Right ventricle myocardium inferior (tissue), 1 donor: ENCODE measurements at places on chromosomes 7 and 10.
A peak's percentile ranks its signal among the peaks of the same experiment; 100 is the strongest.

DNA sequence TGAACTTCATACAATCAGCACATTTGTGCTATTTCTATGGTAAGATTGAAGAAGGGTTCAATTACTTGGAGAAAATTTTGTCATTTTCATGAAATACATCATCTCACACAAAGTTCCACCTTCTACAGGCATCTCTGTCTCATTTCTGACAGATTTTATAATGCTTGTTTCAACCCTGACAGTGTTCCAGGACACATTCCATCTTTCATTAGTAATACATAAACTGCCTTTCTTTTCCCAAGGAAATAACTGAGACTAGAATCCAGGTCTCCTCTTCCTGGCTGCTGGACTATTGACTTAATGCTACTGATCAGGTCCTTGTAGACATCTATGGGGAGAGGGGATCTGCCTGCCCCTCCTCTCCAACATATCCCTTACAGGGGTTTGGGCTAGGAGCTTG is 70.1 kb upstream of the PLPP4 start:
- no peak for DNase-seq

- no peak for DNase-seq
These were observed 116.8 kb downstream of the AUTS2 start for GRCh38 chr7:69714886-69715576.

- DNase-seq = no peak
These were observed 9.5 kb upstream of the ASB4 start for GRCh38 chr7:95476072-95476847.

DNA sequence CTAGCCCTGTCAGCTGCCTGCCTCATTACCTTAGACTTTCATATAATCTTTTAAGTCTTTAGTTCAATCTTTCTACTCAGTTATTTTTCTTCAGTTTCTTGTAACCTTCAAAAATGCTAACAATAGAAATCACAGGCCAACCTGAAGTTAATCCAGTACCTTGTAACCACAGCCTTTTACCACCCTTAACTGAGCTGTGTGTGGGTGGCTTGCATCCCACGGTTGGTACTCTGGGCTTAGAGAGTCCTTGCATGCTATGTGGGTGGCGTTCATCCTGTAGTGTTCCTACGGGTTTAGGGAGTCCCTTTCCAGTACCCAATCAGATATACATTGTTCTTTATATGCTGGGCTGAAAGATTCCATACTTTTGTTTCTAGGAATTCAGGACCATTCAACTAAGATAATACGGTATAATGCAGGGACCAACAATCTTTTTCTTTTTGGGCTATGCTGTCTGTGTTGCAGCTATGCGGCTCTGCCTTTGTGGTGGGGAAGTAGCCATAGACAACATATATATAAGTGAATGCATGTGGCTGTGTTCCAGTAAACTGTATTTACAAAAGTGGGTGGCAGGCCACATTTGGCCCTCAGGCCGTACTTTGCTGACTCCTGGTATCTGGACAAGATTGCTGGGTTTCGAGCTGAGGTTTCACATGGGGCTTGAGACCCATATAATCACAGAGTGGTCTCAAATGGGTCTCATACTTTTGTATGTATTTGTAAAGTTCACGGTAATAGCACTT is 280.8 kb upstream of the LRGUK start:
- DNase-seq = no peak

- DNase-seq = no peak
These were observed 69.0 kb downstream of the ANK3 start for GRCh38 chr10:60320666-60321065.

GRCh38 chr7:34946486-34946885 is 90.8 kb downstream of the DPY19L1 start:
- no peak for DNase-seq

GRCh38 chr7:84677117-84677732 is 482.6 kb upstream of the SEMA3A start:
- DNase-seq = no peak

- DNase-seq = peak; percentile 75
These were observed 153.0 kb downstream of the GRK5 start for GRCh38 chr10:119360181-119360921.

- no peak for DNase-seq
These were observed 17.9 kb upstream of the TIAL1 start for GRCh38 chr10:119614686-119615085.

DNA sequence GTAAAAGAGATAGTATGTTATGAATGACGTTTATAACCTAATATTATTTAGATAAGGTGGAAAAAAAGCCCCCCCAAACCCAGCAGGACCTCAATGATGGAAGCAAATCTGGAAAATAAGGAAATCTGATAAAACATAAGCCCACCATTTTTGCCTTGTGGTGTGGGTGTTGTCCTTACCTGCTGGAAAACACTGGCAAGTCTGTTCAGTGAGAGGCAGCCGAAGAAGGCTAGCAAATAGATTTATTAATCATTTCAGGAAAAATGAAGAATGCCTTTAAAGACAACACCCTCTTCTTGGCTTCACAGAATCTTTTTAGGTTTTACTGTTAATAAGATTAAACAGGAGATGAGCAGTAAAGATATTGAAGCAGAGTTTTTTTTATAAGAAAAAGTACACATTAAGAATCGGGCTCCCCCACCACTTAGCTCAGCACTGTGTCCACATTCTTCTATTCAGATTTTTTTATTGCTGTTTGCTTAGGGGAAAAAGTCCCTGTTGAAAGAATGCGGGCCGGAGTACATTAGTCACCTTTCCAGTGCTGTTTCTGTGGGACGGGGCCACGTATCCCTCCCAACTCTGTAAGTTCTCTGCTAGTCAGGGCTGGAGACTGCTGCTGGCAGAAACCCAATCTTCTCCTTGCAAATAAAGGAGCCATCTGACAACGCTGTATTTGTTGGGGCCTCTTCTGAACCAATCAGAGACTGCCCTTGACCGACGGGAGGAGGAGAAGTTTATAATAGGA is 104.1 kb downstream of the EVX1 start:
- DNase-seq = no peak

GRCh38 chr10:84177541-84178141 is 4.0 kb downstream of the GPR15LG start:
- no peak for DNase-seq

GRCh38 chr10:127882801-127883459 is 9.8 kb downstream of the CLRN3 start:
- no peak for DNase-seq

GRCh38 chr7:150992833-150993302 is 2.1 kb downstream of the NOS3 start:
- no peak for DNase-seq

- DNase-seq = peak; percentile 68
These were observed at the start of gene IGFBP1 for GRCh38 chr7:45888185-45888992. TSS of gene IGFBP1 (plus strand) at chr7:45888488. CDS start at chr7:45888653, 165 bp downstream.

GRCh38 chr7:148056406-148056805 is 534.2 kb upstream of the C7orf33 start:
- no peak for DNase-seq

DNA sequence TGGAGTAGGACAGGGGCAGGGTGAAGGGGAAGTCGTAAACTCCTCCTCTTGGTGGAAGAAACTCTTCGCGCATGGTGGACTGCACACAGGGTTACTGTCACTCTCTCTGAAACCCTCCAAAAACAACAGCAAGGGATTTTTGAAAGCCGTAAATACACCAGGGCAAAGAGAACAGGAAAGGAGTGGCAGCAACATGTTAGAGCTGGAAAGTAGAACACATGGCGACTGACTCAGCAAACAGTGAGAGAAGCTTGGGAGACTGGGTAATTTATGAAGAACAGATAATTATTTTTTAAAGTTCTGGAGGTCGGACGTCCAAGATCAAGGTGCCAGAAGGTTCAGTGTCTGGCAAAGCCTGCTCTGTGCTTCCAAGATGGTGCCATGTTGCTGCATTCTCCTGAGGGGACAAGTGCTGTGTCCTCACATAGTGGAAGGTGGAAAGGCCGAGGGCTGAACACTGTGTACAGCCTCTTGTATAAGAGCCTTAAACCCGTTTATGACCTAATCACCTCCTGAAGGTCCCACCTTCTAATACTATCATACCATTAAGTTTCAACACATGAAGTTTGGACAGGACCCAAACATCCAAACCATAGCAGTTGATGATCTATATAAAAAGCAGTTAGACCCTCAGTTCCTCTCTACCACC is 22.5 kb upstream of the C10orf53 start:
- no peak for DNase-seq

- no peak for DNase-seq
These were observed 57.4 kb downstream of the LRRC4 start for GRCh38 chr7:127973832-127974231.

- no peak for DNase-seq
These were observed 6.6 kb downstream of the NIPSNAP2 start for GRCh38 chr7:55970978-55971377.

- no peak for DNase-seq
These were observed 89.4 kb downstream of the LRRTM3 start for GRCh38 chr10:67015225-67015624.

DNA sequence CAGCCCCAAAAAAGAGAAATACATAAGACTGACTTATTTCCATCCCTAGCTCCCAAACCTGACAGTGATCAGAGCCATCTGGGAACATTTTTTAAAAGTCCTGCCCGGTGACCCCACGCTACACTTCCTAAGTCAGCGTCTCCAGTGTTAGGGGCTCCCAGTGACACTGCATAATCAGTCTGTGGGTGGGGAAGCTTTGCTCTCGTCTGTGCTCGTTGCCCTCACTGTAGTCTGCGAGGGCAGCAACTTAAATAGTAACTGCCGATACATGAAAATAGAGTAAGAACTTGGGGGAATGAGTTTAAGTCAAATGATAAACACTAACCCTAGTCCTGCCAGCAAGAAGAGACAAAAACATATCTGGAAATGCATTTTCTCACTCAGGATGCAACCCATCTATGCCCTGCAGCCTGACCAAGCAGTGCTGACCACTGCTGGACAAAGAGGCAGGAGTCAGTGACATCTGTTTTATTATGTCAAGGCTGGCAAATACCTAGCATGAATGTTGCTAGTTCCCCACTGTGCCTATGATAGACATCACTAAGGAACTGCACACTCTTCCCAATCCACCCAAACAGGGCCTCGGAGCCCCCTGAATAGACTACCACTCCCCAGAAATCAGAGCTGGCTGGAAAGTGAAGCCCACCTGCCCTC is 18.7 kb downstream of the ERCC6 start:
- DNase-seq = no peak

- DNase-seq = no peak
These were observed 3.8 kb downstream of the NEBL start for GRCh38 chr10:20893297-20893696.

- DNase-seq = no peak
These were observed 13.7 kb downstream of the RHEB start for GRCh38 chr7:151505836-151506468.

- DNase-seq = no peak
These were observed 677.0 kb upstream of the POT1 start for GRCh38 chr7:125606671-125607070.

DNA sequence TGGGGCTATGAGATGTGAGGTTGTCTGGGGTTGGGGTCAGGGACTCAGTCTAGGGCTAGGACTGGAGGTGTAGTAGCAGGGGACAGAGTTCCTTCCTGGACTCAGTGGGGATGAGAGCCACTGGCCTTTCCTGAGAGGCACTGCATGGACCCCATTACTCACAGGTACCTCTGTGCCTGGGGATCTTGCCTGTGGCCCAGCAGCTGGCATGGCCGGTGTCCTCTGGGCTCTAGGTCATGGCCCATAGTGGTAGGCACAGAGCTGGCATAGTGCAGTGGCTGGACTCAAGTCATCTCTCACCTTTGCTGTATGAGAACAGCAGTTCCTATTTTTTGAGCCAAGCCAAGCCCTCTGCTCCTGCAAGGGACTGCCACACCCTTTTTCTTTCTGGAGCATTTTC is 51.9 kb downstream of the NEURL1 start:
- no peak for DNase-seq

DNA sequence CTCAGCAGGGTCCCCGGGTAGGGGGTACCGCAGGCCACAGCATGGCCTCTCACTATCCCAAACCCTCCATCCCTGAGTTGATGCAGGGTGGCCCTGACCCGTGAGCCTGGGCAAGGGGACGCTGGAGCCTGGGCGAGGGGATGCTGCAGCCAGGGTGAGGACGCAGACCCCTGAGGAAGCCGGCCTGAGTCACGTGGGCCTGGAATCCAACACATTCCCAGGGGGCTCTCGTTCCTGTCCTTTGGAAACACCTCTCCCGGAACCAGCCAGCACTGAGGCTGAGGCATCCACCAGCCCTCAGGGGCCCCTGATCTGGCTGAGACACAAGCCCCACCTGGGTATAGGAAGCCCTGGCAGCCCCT is 61.5 kb upstream of the NKX6-2 start:
- DNase-seq = peak; percentile 26

- no peak for DNase-seq
These were observed 21.9 kb upstream of the SFTPA2 start for GRCh38 chr10:79582096-79582495.

GRCh38 chr10:17801507-17801906 is 7.6 kb upstream of the MRC1 start:
- DNase-seq = no peak

GRCh38 chr7:134772401-134772800 is 7.0 kb upstream of the CALD1 start:
- DNase-seq = no peak

DNA sequence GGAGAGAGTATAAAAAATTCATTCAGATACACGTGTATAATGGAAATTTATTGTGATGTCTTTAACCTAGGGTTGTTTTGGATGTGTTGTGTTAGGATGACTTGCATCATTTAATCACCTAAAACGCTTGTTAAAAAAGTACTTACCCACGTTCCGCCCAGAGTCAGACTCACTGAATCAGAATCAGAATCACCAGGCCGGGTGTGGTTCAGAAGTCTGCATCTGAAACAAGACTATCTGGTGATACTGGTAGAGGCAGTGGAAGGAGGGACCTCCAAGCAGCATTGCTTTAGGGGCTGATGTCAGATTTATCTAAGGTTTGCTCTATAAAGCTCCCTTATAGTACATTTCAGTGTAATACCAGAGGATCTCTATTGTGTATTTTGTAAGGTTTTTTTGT is 20.5 kb upstream of the PLXDC2 start:
- DNase-seq = no peak
